ENCODE measurements at places on chromosomes 13 and 19.

DNA sequence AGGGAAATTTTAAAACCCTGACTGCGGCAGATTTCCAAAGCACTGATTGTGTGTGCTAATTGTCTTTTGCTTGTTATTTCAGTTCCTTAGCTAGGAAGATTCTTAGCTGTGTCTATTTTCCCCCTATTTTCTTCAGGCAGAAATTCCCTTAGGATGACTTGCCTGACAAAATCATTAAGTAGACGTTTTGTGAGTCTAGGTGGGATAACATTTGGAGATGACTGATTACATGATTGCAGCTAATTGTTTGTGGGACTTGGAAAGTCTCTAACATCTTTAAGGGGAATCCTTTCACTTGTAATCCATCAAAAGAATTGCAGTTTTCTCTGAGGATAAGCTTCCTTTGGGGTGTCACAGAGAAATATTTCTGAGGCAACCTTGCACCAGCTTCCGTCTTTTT, 228.0 kb downstream of the OXGR1 start:
- DNase-seq: no peak

- DNase-seq: no peak
Observed at GRCh38 chr13:72908416-72908815, 126.5 kb downstream of the PIBF1 start.

DNA sequence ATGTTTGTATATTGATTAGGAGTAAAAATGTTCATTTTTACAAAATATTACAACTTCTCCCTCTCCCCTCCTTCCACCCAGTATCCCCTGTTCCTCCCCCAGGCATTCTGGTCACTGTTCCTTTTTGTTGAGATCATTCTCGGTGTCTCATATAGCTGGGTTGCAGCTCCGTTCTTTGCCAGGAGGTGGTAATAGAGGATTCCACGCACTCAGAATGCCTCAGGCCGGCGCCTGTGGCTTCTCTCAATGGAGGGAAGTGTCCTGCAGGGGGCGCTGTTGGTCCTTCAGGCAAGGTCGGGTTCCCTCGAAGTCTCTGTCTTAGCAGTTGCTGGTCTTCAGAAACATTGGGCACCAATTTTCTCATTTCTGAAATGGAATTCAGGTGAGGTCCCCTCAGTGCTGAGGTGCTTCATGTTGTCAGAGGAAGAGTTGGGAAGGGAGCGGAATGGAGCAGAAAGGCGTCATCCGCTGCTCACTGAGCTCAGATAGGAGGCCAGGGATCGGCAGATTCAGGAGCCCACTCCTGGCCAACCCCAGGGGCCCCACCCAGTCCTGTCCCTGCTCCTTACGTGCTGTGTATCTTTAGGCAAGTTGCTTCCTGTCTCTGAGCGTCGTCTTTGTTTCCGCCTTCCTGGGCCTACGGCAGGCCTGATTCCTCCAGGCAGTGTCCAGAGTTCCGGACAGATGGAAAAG, 10.3 kb upstream of the GARIN5A start:
- no peak for DNase-seq

DNA sequence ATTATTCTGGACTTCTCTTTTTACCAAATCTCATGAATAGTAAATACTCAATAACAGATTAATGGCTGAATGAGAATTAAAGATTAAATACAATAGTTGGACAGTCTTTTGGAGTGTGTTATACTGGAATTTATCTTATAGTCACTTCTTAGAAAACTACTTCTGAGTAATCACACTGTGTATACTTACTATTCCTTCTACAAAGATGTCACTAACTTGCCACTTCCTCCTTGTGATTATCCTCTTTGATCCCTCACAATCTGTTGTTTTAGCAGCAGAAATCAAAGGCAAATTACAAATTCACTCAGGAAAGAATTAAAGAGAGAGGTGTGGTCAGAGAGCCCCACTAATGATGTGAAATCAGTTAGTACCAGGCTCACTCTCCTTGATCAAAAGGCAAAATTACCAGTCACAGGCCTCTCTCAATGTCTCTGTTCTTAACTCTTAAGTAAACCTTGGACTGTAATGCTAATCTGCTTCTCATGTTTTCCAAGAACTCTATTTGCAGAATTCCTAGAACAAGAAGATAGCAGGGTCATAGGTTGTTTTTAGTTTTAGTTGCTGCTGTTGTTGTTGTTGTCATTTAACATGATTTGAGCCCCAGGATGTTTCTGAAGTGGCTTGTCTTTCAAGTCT, 37.3 kb upstream of the FNDC3A start:
- DNase-seq: no peak

DNA sequence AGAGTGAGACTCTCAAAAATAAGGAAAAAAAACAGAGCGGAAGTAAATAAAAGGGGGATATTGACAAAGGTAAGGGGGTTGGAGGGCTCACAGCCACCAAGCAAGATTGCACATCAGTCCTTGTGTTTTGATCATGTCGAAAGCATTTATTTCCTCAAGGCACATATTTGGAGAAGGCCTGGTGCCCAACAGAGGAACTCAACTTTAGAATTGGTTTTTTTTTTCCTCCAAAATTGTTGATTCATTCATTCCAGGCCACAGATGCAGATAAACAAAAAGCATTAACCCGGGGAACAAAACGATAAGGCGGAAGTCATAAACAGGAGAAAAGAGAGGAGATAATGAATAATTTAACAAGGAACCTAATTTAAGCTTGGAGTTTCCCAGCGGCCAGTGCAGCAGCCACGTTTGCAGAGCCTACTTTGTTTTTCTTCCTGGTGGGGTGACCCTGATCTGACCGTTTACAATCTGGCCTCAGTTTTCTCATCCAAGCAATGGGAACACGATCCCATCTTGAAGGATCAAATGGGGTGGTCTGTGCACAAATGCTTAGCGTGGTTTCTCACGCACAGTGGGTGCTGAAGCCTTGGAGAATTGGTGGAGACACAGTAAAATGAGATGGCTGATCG, 2.1 kb upstream of the PTPRS start:
- no peak for DNase-seq
